ENCODE measurements at places on chromosomes 4 and X.

- DNase-seq, result no peak
These were observed 59.1 kb downstream of the KLF3 start for GRCh38 chr4:38723114-38723513.

DNA sequence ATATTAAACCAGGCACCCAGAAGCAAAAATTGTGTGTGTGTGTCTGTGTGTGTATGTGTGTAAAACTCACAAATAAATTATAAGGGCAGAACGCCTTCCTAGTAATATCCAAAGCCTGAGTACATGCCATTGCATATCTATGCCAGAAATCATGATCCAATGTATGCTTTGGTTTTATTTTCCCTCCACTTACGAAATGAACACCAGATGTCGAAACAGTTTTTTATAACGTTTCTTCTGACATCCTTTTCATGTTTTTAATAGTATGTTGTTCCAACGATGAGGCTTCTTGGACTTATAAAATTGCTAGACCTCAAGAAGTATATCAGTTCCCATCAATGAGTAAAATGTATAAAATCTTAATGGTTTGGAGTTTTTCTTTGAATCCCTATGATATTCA lies 55.4 kb downstream of the KCNIP4 start:
- DNase-seq, result peak; percentile 25

GRCh38 chr4:60128888-60129287 lies 1071.2 kb upstream of the ADGRL3 start:
- no peak for DNase-seq

DNA sequence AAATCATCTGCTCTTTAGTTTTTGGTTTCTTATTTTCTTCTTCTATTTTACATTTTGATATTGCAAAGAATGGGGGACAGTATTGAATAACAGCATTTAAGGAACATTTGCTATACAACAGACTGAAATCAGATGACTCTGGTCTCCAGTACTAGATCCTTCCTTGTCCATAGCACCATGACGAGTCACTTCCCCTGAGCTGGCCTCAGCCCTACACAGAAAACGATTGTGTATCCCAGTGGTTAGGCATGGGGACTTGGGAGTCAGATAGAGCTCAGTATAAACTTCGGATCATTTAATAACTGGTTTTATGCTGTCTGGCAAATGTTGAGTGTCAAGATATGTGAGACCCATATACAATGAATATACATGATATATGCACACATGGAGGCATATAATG lies 44.7 kb upstream of the BEX4 start:
- peak; percentile 26 for DNase-seq

DNA sequence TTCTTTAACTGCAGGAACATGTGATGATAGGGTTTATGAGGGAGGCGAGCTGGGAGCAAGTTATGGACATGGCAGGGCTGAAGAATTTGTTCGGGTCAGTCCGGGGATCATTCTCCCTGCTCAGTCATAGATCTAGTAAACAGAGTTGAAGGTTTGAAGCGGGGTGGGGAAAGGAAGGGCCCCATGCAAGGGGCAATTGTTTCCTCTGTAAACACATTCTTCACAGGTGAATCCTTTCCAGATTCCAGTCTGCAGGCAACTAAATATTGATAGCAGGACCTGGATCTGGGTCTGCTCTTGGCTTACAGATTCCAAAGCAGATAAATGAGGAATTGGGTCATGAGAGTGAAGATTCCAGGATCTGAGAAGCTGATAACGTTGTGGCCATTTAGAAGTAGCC lies 44.3 kb upstream of the ARHGAP24 start:
- no peak for DNase-seq

- DNase-seq, result no peak
These were observed 10.5 kb upstream of the TIGD2 start for GRCh38 chr4:89100853-89101252.

DNA sequence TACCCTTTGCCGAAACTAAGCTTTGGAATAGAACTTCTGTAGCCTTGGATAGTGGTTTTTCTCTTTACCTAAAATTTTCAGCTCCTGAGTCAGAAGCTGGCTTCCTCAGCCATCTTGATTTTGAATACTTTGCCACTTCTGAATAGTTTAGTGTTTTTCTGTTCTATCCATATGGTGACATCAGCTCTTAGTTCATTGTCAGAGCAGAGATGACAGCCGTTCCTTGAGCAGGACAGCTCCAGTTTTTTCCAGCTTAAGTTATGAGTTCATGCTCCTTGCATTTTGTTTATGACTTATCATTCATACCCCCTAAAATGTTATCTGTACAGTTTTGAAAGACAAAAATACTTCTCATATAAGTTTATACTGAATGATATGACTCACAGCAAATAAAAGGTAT lies 47.8 kb downstream of the DTHD1 start:
- no peak for DNase-seq

DNA sequence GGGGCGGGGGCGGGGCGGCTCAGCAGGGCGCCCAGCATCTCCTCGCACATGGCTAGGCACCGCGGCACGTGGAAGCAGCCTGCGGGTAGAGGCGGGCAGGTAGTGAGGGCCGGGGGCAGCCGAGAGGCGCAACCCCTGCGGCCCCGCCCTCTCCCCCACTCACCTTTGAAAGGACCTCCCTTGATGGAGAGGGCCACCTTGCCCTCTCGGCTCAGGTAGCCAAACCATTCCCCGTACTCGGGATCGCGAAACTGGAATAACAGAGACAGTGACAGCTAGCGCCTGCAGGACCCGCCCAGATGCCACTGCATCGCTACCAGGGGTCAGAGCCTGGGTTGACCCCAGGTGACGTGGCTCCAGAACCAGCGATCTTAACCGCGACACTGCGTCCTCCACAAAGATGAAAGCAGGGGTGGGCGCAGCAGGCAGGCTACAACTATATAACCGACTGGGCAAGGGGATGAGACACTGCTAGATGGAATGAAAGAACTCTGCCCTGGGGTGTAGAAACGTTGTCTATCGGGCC lies 552 bp upstream of the NAA10 start:
- DNase-seq, result no peak

- DNase-seq, result no peak
These were observed 415.9 kb downstream of the BCOR start for GRCh38 chrX:39681885-39682284.

GRCh38 chr4:89007338-89007939 lies 49.5 kb downstream of the FAM13A start:
- DNase-seq, result no peak

GRCh38 chrX:101602077-101602476 lies 15.7 kb downstream of the ARMCX6 start:
- peak; percentile 9 for DNase-seq

GRCh38 chr4:169791062-169791461 lies 33.3 kb upstream of the HPF1 start:
- DNase-seq, result no peak

- DNase-seq, result no peak
These were observed 346.7 kb downstream of the TRIML1 start for GRCh38 chr4:188485906-188486305.

- no peak for DNase-seq
These were observed 58.2 kb downstream of the WWC2 start for GRCh38 chr4:183157215-183157614.

- DNase-seq, result no peak
These were observed 35.6 kb downstream of the COMMD8 start for GRCh38 chr4:47427935-47428334.

- DNase-seq, result no peak
These were observed 23.4 kb upstream of the HTRA3 start for GRCh38 chr4:8245884-8246833.

DNA sequence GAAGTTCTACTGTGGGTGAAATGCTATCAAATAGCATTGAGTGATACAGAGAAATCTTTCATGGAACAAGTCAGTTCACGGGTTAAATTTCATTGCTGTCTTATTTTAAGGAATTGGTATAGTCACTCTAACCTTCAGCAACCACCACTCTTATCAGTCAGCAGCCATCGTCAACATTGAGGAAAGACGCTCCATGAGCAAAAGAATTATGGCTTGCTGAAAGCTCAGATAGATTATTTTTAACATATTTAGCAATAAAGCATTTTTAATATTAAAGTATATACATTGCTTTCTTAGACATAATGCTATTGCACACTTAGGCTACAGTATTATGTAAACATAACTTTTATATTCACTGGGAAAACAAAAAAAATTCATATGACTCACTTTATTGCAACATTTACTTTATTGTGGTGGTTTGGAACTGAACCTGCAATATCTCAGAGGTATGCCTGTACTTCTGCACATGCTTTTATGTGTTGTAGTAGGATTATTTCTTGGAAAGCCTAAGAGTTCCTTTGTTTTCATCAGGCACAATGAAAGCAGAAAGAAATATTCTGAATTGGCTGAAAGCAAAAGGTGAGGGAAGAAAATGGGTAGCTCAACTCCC lies 586.7 kb downstream of the GBA3 start:
- peak; percentile 0 for DNase-seq

GRCh38 chrX:44997888-44998287 lies 124.9 kb downstream of the KDM6A start:
- DNase-seq, result no peak

GRCh38 chrX:17633546-17633945 lies 103.7 kb upstream of the SCML1 start:
- no peak for DNase-seq

- DNase-seq, result no peak
These were observed 49.7 kb upstream of the NPNT start for GRCh38 chr4:105845559-105845958.

DNA sequence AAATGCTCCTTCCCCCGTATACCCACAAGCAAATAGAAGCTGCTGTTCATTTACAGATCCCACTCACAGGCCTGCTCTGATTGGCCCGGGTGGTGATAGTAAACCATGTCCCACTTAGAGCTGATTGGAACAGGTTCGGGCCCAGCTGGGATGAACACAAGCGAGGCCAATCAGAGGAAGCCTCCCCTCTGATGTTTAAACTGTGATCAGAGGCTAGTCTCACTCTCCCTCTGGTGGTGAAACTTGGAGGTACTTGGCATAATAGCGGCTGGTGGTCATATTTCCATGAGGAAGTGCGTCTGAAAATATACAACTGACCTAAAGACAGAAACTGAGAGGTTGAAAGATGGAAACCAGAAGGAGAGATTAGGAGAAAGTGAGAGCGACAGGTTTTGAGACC lies 51.5 kb upstream of the TRPC3 start:
- peak; percentile 31 for DNase-seq

DNA sequence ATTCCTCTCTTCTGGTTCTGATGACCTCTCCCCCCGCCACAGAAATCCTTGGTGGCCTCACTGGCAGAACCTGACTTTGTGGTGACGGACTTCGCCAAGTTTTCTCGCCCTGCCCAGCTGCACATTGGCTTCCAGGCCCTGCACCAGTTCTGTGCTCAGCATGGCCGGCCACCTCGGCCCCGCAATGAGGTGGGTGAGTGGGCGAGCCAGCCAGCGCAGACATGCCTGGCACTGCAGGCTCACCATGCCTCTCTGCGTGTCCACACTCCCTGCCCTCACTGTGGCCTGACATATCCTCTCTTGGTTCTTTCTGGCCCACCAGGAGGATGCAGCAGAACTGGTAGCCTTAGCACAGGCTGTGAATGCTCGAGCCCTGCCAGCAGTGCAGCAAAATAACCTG lies 8.7 kb downstream of the UBA1 start:
- DNase-seq, result no peak

DNA sequence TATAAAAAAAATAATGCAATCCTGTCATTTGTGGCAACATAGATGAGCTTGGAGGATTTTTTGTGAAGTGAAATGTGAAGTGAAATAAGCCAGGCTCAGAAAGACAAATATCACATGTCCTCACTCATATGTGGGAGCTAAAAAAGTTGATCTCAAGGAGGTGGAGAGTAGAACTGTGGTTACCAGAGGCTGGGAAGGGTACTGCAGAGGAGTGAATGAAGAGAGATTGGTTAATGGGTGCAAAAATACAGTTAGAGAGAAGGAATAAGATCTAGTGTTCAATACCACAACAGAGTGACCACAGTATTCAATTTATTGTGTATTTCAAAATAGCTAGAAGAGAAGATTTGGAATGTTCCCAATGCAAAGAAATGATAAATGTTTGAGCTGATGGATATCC lies 13.4 kb upstream of the ZCCHC18 start:
- no peak for DNase-seq

DNA sequence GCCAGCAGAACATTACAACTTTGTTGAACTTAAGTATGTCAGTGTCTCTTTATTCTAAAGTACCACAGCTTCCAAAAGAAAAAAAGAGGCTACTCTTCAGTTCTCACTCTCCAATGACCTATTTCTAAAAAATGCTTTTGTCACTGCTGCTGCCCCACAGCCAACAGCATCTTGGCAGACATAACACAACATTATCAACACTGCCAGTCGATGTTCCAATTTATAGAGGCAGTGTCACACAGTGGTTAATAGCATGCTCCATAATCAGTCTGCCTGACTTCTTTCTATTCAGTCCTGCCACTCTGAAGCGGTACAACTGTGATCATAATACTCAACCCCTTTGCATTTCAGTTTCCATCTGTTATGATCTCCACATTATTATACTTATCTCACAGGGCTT lies 69.2 kb downstream of the PLS3 start:
- DNase-seq, result no peak

GRCh38 chr4:168503652-168504362 lies 7.0 kb downstream of the PALLD start:
- DNase-seq, result no peak

- no peak for DNase-seq
These were observed 794.2 kb upstream of the LCORL start for GRCh38 chr4:18815779-18816173.

DNA sequence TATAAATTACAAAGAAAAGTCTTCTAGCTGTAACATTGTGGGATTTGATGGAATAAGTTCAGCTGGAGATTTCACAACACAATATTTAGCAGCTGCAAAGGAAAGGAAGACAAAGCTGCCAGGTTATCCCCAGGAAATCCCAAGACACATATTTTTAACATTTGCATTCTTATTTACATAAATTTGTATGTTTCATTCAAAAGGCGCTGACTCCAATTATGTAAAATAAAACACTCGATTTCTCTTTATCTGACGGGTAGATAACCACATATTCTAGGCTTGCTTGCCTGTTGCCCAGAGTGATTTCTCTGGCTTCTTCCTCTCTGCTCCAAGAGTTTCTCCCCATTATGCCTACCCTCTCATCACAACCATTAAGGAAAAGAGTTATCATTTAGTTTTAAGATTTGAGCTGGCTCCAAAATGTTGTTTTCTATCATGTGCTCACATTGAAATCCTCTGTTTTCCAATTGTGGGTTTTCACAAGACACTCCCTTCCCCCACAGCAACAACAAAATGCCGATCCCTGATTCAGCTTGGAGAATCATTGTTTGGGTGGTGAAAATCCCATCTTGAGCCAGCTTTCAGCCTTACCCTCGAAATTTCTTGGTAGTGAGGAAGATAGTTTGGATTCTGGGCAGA lies 128.2 kb upstream of the RASGEF1B start:
- DNase-seq, result no peak

- DNase-seq, result no peak
These were observed 30.7 kb upstream of the KIAA0232 start for GRCh38 chr4:6751611-6752485.

GRCh38 chr4:145339075-145339725 lies 142.5 kb upstream of the SMAD1 start:
- no peak for DNase-seq

DNA sequence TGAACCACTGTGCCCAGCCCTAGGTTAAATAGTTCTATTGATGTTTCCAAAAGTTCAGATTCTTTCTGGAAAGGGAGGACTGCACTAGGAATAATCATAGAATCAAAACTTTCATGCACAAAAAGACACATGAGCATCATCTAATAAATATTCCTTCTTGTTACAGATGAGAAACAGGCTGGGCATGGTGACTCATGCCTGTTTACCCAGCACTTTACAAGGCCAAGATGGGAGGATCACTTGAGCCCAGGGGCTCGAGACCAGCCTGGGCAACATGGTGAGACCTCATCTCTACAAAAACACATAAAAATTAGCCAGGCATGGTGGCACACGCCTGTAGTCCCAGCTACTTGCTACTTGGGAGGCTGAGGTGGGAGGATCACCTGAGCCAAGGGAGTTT lies 27.7 kb downstream of the LARP7 start:
- DNase-seq, result no peak

Measured in choroid plexus epithelial cell (primary cell).